ENCODE measurements at places on chromosomes 2 and 18.
A peak's percentile ranks its signal among the peaks of the same experiment; 100 is the strongest.

DNA sequence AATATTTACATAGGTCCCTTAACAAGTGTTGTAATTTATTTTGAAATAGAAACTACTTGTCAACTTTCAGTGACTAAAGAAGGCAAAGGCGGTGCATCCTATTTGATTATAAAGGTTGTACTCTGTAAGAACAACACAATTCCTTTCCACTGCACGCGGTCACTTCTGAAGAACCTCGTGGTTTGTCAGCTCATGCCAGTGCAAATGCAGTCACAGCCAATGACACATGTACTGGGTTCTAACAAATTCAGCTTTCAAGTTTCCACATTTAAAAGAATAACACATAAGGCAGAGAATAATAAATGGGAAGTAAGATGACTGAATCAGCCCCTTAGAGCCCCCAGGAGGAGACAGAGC is 39.7 kb downstream of the CYB5A start:
- no peak for DNase-seq

- no peak for DNase-seq
These were observed 6.2 kb downstream of the PARD3B start for GRCh38 chr2:204551512-204551863.

DNA sequence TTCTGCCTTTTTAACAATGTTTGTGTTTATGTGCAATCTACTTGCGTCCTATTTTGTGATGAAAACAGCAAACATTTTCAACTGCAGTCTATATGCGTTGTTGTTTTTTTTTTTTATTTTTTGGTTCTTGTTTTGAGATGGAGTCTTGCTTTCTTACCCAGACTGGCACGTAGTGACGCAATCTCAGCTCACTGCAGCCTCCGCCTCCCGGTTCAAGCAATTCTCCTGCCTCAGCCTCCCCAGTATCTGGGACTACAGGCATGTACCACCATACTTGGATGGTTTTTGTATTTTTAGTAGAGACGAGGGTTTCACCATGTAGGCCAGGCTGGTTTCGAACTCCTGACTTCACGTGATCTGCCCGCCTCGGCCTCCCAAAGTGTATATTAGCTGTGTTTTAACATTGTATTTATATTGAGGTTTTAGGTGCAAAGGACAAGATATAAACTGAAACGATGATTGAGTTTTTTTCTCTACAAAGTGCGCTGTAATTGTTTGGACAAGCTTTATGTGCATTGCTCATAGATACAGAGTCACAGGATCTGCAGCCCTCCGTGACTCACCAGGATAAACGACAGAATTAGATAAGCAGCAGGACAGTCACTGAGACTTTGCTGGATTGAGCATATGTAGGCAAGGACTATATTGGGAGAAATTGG is 17.4 kb downstream of the CDH7 start:
- no peak for DNase-seq

- DNase-seq: no peak
These were observed 130.0 kb upstream of the RND3 start for GRCh38 chr2:150617351-150617978.

DNA sequence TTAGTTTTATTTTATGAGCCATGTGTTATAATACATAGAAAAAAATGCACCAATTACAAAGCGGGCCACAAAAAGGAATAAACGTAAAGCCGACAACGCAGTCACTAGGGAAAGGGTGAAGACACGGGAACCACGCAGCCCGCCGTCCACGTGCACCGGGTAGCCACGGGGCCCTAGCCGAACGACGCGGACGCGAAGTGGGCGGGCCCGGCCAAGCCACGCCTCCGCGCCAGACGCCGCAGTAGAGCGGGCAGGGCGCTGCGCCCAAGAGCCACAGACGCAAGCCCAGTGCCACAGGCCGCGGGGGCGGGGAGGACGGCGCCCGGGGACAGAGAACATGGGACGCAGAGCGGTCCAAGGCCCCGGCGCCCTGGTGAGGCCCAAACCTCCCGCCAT is at the start of gene DUSP28:
DUSP28 (plus strand) TSS at position 274 of the 396 bp plus-strand sequence. CDS start 328 bp downstream, outside the sequence.
- DNase-seq: peak; percentile 70

GRCh38 chr18:76317136-76317535 is 177.9 kb downstream of the ZNF516 start:
- no peak for DNase-seq

DNA sequence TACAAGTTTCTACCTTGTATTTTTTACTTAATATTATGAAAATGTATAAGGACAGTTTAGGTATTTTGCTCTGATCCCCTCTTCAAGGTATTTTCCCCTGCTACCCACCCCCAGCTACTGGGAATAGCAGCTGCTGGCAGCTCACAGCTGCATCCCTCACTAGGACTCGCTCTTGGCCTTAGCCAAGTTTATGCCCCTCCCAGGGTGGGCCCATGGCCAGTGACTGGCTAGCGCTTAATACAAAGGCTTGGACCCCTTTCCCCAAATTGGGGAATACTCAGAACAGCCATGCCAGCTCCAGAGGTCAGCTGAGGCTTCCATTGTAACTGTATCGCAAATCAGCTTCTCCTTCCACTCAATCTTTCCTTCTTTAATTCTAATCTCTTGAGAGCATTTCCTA is 131.3 kb downstream of the GFPT1 start:
- no peak for DNase-seq
